Neural crest cell (in vitro differentiated cells): ENCODE measurements at places on chromosomes 3 and 15. TPM values are rescaled to one million over a fixed set of nuclear protein-coding genes. Genes with fewer than 3 reads are reported as not detected.
A peak's percentile ranks its signal among the peaks of the same experiment; 100 is the strongest.

DNA sequence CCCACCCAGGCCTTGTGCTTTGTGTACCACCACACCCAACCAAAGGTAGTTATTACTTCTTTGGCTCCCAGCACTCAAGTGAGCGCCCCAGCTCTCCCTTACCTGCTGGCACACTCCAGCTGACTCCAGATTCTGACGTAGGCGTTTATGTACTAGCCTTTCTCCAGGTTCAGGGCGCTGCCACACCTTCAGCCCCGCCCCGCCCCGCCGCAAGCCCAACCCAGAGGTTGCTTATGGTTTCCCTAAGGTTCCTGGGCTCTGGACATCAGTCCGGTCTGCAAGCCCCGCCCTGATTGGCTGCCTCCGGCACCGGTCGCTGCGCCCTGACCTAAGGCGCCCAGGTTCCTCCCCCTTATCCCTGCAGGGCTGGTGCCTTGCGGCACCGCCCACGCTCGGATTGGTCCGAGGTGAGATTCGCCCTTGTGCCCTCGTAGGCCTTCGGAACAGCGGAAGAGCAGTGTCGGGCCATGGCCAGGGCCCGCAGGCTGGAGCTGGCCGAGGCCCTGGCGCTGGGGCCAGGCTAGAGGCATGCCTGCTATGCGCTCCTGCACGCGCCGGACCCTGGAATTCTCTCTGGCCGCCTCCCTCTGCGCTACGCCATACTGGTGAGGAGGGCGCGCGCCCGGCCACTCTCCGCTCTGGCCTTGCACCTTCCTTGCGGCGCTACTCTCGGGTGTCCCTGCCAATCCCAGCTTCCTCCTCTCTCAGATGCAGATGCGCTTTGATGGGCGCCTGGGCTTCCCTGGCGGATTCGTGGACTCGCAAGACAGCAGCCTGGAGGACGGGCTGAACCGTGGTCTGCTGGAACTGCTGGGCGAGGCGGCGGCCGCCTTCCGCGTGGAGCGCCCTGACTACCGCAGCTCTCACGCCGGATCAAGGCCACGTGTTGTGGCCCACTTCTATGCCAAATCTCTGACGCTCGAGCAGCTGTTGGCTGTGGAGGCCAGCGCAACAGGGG, 19.8 kb upstream of the NUDT16 start:
- peak; percentile 18 for DNase-seq

- DNase-seq = no peak
Measured at GRCh38 chr3:52238193-52238760, 681 bp downstream of the TWF2 start.

GRCh38 chr3:181403876-181404660, 307.7 kb upstream of the SOX2 start:
- no peak for DNase-seq

- no peak for DNase-seq
Measured at GRCh38 chr3:42712688-42713372, 10.2 kb upstream of the HHATL start.

GRCh38 chr3:34886443-34886842, 752.9 kb upstream of the ARPP21 start:
- no peak for DNase-seq

DNA sequence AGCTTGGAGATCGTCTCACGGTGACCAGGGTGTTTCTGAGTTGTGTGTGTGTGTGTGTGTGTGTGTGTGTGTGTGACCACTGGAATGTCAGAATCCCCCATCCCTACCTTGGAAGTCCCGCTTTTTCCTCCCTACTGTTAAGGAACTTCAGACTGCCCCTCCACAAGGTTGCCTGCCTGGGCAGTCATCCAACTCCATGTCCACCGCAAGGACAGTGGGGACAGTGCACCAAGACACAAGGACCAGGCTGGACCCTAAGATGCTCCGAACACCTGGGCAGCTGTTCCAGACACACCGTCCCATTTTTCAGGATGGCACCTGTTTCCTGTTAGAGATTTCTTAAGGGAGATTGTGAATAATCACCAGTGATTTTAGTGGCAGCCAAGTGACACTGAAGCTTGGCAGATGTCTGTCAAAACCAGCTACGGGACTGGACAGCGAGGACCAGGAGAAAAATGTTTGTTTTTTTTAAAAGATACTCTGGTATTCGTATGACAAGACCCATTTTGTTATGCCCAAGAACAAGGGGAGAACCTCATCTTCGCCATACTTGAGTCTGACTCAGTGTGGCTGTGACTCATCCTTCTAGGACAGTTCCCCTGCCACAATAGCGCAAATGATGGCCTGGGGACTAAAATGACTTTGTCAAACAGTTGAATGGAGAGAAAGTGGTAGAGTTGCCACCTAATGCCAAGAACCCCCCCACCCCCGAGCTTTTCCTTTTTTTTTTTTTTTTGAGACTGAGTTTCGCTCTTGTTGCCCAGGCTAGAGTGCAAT, 15.5 kb downstream of the PAQR9 start:
- DNase-seq = no peak

CLDN16 gene
- not detected in 2 replicates for total RNA-seq

ADAMTS7 gene
- total RNA-seq = 62.9 and 68.2 TPM in 2 replicates

MASP1 gene
- 0.58 and 1.4 TPM in 2 replicates for total RNA-seq
